Activated T-cell treated with anti-CD3 and anti-CD28 coated beads for 24 hours (primary cell): ENCODE measurements at places on chromosomes 1 and 21.

- no peak for DNase-seq
These were observed 125.7 kb upstream of the SPATA6 start for GRCh38 chr1:48597663-48598062.

GRCh38 chr1:226320930-226321329, 12.0 kb upstream of the LIN9 start:
- DNase-seq, result no peak

DNA sequence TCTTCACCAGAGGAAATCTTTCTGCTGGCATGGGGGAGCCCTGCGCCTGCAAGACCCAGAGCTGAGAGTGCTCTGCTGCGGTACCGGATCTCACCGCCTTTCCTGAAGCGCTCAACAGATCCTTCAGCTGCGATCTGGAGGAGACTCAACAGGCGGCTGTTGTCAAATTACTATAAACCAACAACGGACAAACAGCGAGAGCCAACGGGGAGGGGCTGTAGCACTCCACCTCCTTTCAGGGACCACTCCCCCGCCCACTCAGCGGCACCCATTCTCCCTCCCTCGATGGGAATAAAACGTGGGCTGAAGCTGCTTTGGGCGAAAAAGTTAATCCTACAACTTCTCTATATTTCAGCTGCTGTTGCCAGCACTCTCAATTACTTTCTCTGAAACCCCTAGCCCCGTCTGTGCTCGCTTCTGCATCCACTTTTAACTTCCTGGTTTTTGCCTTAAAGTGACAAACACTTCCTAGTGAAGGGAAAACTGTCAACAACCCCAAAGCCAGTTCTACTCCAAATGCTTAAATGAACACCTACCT, at the start of gene FMO5:
Gene FMO5, minus strand, starts transcription at position 147 of the 538 bp plus-strand sequence. CDS start 310 bp downstream, outside the sequence.
- peak; percentile 9 for DNase-seq

DNA sequence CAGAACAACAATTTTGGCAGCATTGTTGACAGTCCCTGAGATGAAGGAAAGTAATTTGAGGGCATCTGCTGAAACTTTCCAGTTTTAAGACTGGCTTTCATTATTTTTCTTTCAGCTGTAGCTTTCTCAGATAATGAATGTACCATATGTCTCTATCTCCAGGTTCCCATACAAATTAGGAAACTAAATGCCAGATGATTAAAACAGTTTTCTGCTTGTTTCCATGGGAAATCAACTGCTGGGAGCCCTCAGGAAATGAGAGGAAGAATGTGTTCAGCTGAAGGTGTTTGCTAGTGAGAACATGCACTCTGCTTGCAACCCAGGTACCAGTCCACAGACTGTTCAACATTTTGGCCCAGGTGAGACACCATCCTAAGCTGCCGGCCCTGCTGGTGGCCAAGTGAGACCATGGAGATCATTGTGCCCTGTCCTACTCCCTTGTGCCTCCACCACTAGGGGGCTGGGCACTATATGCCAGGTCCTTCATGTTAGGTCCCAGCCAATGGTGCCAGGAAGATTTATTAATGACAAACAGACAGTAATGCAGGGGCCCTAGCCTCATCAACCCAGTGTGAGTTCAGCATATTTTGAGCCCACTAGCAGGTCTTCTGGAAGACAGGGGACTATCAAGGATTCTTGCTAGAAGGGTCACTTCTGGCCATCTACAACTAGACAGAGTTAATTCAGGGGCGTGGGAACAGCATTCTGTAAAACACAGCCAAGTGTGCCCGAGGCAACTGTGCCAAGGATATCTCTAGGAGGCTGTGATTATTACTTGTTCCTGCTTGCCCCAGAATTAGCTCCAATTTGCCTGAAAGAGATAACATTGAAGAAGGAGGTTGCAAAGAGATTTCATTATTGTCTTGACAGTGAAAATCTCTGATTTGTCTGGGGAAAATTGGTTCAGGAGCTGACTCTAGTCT, 17.0 kb upstream of the LRRC8C start:
- DNase-seq, result no peak

DNA sequence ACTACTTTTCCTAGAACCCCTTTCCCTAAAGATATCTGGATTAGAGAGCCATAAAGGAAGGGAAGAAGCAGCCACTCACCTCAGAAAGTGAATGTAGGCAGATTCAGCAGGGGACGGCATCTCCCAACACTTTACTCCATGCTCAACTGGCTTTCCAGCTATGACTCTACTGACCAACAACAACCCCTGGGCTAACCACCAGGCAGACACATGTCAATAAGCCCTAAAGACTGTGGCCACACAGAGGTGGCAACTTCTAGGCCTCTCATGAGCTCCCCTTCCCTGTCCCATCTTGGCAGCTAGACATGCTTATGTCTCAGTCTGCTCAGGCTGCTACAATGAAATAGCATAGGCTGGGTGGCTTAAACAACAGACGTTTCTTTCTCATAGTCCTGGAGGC, 214.0 kb upstream of the ZP4 start:
- no peak for DNase-seq

DNA sequence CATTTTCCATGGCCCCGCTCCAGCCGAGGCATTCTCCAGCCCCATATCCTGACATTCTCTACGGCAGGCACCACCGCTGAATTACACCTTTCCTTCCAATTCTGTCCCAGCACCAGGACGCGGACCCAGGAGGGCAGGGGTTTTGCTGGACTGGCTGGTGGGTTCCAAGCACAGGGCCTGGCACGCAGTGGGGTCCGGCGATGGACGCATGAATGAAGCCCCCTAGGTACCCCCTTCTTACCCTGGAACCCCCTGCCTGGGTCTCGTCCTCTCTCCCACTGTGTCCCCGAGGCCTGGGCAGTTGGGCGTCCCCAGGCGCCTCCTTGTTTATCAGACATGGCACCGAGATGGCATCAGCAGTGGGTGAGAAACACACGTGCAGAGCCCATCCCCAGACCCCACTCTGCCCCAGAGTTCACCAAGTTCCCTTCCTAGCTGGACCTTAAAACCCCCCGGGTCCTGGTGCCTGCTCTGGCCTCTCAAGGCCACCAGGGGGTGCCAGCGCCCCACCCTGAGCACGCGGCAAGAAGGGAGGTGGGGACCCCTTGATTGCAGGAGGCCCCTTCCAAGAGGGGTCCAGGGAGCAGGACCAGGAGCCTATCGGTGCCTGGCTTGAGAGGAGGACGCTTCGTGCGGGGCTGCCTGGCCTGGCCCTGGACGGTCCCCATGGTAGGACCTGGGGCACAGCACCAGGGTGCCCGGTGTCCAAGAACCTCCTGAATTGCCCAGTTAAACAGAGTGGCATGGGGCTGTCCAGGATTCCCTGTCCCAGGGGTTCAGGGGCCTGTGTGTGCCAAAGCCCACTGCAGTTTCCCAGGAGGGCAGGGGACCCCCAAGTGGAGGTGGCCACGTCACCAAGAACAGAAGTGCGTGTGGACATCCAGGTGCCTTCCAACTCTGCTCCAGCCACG, 46.1 kb downstream of the MEGF6 start:
- DNase-seq, result peak; percentile 11

DNA sequence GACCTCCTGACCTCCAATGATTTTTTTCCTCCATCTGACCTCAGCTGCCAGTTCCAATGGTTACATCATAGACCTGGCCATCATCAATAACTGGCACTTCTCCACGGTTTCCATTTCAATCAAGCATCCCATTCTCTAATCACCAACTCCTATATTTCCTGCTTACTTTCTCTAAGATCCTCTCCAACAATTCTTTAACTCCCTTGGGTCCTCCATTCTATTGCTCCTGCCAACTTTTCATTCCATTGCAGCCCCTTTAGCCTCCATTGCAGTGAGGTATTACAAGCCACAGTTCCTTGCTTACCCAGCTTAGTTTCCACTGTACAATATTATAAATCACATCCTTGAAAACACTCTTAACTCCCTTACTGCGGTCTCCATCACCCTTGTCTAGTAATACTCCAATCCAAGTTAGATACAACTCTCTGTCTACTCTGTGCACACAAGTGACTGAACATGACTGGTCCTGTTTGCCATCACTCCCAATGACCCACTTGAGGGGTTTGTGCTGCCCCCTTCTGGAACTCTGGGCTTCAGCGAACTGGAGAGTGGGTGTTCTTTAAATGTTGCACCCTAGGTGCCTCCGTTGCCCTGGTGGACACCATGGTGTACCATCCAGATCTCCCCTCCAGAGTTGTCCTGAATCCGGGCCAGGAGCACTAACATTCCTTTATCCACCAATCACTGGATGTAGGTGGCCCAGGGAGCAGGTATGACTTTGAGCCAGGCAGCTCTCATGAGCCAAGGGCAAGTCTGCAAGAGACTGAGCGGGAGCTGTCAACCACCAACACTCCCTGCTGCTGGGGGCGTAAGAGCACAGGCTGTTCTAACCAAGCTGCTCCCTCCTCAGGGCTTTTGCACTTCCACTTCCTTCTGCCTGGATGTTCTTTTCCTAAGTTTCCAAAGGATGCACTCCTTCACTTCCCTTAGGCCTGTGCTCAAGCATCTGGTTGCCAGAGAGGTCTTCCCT, 3.7 kb upstream of the FNDC7 start:
- DNase-seq, result peak; percentile 33

- DNase-seq, result no peak
These were observed 4.1 kb upstream of the HDGF start for GRCh38 chr1:156755527-156755950.

GRCh38 chr1:76426606-76427005, 352.1 kb downstream of the ST6GALNAC3 start:
- no peak for DNase-seq

- DNase-seq, result peak; percentile 37
These were observed 33.1 kb upstream of the DIP2A start for GRCh38 chr21:46425571-46425970.

DNA sequence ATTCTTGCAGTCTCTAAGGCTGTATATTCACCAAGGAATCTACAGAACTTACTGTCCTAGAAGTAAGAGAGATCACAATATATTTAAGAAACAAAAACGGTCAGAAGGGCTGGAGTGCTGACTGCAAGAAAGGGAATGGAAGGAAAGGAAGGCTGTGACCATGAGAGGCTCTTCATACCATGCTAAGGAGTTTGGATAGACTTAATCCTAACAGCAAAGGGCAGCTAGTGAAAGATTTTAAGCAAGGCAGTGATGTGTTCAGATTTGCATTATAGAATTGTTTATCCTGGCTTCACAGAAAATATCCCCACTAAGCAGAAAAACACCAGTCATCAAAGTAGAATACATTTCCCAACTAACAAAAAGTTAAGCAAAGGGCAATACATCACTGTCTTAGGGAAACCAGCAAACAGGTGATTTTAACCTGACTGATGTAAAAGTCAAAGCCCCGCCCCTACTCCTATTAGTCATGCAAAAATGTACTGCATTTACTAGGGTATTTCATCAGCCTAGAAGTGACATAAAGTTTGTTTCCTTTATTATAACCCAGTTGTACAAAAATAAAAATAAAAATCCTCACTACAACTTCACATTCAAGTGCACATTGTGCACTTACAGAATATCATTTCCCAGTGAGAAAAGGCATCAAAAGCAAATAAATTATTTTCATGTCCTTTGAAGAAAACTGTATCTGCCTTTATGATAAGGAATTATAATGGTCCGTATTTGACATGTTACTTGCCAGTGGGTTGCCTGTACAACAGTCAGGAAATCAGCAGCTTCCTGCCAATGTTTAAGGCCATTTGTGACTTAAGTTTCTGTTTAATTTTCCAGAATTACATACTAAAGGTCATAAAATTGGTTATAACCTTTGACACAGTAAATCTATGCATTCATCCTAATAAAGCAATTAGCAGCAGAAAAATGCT, 17.2 kb downstream of the JAK1 start:
- peak; percentile 20 for DNase-seq

GRCh38 chr21:14880922-14881321, 183.9 kb downstream of the NRIP1 start:
- no peak for DNase-seq

GRCh38 chr1:19043579-19044443, 87.3 kb upstream of the IFFO2 start:
- DNase-seq, result no peak

GRCh38 chr1:150813028-150813707, 5.1 kb upstream of the CTSK start:
- DNase-seq, result no peak

- no peak for DNase-seq
These were observed 76.4 kb downstream of the TTC3 start for GRCh38 chr21:37149411-37149810.

- DNase-seq, result no peak
These were observed 1544.6 kb upstream of the B3GALT2 start for GRCh38 chr1:194731025-194731424.

GRCh38 chr21:33327792-33328433, 3.1 kb downstream of the IFNAR1 start:
- DNase-seq, result no peak

DNA sequence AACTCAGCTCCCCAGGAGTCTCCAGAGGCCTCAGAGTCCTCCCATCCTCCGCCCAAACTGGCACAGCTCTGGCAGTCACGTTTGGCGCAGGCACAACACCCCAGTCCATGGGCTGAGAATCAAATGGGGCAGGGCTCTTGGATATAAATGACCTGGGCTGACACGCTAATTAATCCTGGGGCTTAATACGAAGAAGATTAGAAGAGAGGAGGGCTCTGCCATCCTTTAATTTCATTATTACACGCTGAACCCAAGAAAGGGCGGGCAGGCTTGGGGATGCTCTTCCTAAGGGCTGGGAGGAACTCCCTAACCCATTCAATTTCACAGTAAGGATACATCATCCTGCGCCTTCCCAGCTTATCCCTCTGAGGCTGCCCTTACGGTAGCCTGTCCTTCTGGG, 2.4 kb downstream of the GRIK3 start:
- DNase-seq, result no peak

DNA sequence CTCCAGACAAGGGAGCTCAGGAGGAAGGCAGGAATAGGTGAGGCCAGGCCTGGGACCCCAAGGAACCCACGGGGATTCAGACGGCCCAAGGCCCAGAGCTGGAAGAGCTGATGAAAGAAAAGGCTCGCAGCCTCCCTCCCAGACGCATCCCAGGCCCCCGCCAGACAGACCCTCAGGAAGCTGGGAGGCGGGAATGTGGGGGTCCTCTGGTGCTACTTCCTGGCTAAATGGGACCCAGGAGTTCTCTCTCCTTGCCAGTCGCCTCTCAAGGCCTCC, 430 bp downstream of the FBXO2 start:
- DNase-seq, result no peak

GRCh38 chr1:25001125-25001915, 71.2 kb upstream of the RUNX3 start:
- DNase-seq, result no peak

- DNase-seq, result no peak
These were observed 173.1 kb upstream of the GALNT2 start for GRCh38 chr1:229893762-229894444.

GRCh38 chr1:160005070-160005469, 26.7 kb downstream of the PIGM start:
- DNase-seq, result no peak

DNA sequence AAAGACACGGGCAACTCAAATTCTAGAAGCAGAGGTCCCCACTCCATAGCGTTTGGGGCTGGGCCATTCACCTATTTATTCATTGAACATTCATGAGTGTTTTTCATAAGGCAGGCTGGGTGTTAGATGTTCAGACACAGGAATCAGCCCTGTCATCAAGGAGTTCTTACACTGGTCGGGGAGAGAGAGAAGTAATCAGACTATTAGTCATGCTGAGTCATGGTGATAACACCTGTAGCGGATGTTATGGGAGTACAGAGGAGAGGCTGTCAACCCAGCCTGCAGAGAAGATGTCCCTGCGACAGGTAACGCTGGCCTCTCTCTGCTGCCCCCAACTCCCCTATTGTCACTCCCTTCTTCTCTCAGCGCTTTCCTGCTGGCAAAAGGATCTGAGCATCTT, 17.2 kb downstream of the LY9 start:
- no peak for DNase-seq
